ENCODE measurements at places on chromosomes 3 and 15.

DNA sequence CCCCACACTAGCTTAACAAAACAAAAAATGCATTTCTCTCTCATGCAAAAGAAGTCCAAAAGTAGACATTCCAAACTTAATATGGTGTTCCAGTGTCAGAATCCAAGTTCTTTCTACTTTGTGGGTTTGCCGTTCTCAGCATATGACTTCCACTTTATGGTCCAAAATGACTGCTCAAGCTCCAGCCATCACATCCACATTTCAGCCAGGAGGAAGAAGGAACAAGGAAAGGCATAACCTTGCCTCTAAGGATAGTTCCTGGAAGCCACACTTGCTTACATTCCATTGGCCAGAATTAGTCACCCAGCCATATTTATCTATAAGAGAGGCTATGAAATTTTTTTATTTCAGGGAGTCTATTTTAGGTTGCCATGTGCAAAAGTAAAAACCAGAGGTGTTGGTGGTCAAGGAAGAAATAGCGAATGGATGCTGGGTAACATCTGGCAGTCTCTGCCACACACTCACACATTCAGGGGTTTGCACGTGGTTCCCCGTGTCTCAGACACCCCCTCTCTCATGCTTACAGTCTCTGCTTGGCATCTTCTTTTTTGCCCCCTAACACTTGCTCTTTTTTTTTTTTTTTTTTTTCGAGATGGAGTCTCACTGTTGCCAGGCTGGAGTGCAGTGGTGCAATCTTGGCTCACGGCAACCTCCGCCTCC lies 69.3 kb downstream of the RPL39L start:
- no peak for DNase-seq
- H3K36me3 ChIP-seq, result peaks cover 22% of the 10 kb centered on the region
- H3K4me3 ChIP-seq, result no peak overlapping the region
- no peak overlapping the region for H3K27ac ChIP-seq

GRCh38 chr3:195187609-195188425 lies 83.1 kb downstream of the XXYLT1 start:
- no peak overlapping the region for H3K4me3 ChIP-seq
- H3K4me1 ChIP-seq, result peaks cover 6% of the 10 kb centered on the region
- H3K27ac ChIP-seq, result peak overlapping the region; percentile 36
- H3K27me3 ChIP-seq, result no peaks in the 10 kb centered on the region
- no peak for DNase-seq

DNA sequence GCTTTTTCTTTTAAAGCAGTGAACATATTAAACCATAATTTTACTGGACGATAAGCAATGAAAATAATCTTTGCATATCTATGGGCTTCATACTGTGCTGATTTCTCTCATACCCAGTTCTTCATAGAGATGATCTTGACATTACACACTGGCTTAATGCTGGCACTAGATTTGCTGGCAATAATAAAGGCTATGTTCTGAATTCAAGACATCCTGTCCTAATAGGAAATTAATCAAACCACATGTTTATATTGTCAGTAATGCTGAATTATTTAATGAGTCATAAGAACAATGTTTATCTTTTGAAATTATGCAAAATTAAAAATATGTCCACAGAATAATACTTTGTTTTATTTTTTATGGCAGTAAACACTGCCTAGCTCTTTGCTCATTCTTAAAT lies 643.2 kb downstream of the OTOL1 start:
- no peak for DNase-seq
- no peak overlapping the region for H3K4me3 ChIP-seq
- H3K27ac ChIP-seq, result no peak overlapping the region
- H3K36me3 ChIP-seq, result no peaks in the 10 kb centered on the region
- peaks cover 8% of the 10 kb centered on the region for H3K4me1 ChIP-seq

GRCh38 chr3:4758957-4759656 lies 220.1 kb upstream of the BHLHE40 start:
- H3K4me3 ChIP-seq, result no peak overlapping the region
- H3K27ac ChIP-seq, result no peak overlapping the region
- DNase-seq, result no peak
- peaks cover 22% of the 10 kb centered on the region for H3K4me1 ChIP-seq

DNA sequence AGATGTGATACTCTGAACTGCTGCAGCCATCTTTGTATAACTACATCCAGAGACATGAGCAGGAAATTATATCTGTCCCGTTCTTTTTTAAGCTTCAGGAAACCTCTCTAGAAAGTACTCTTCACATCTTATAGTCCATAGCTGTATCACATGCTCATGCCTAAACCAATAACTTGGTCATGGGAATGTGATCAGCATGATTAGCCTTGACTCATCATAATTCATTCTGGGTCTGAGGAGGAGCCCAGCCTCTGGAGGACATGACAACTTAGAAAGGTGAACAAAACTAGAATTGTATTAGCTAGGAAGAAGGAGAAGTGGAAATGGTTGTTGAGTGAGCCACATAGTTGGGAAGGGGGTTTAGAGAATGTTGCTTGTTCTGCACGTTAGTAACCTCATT lies 12.9 kb downstream of the PPM1L start:
- H3K4me3 ChIP-seq, result no peak overlapping the region
- no peak overlapping the region for H3K27ac ChIP-seq
- no peaks in the 10 kb centered on the region for H3K36me3 ChIP-seq
- no peaks in the 10 kb centered on the region for H3K27me3 ChIP-seq
- no peaks in the 10 kb centered on the region for H3K4me1 ChIP-seq

DNA sequence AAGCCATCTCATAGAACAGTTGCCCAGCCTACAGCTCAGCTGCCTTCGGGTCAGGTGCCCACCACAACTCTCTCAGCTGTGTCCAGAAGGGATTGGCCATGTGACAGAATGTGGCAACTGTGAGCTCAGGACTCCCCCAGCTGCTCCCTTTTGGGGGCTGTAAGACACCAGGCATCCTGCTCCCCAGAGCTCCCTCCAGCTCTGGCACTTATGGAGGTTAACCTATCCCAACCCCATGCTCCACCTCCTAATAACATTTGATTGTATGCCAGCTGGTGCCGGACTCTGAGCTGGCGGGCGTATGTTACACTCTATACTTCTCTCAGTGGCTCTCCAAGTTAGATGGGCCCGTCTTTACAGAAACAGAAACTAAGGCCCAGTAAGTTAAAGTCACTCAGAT lies 222.8 kb downstream of the FAM43A start:
- no peaks in the 10 kb centered on the region for H3K4me1 ChIP-seq
- H3K27ac ChIP-seq, result no peak overlapping the region
- peaks cover 17% of the 10 kb centered on the region for H3K27me3 ChIP-seq
- no peak overlapping the region for H3K4me3 ChIP-seq
- H3K36me3 ChIP-seq, result no peaks in the 10 kb centered on the region

DNA sequence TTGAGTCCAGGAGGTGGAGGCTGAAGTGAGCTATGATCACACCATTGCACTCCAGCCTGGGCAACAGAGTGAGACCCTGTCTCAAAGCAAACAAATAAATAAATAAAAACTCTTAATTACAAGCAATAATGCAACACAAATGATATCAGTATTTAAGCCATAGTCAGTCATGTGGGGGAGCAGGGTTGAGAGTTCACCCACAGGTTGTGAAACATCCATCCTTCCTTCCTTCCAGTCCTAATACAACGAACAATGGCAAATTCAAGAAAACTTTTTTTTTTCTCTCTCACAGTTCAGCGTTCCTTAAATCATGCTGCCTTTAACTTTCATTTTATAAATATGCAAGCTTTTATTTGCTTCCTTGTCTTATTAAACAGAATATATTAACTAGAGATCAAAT lies 24.1 kb downstream of the ZNF592 start:
- H3K36me3 ChIP-seq, result peaks cover 12% of the 10 kb centered on the region
- no peaks in the 10 kb centered on the region for H3K27me3 ChIP-seq
- H3K4me1 ChIP-seq, result peaks cover 8% of the 10 kb centered on the region

Measured in progenitor cell of endocrine pancreas (in vitro differentiated cells).